PC-9 (cell line): ENCODE measurements at places on chromosomes 3 and 15.

DNA sequence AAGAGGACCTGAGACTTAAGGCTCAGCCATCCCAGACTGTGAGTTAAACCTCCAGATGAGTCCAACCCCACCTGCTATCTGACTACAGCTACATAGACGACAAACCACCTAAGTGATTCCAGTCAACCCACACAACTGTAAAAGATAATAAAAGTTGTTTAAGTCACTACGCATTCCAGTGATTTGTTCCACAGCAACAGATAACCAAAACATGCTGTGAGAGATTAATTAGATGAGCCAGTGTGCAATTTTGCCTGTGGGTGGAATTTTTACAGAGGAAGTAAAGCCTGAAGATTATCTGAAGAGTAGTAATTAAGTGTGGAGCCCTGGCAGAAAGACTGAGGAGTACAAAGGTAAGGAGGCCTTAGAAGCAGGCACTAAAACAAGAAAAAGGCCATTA, 5.4 kb downstream of the BTBD1 start:
- no peak for DNase-seq

GRCh38 chr3:127572186-127572585, 18.3 kb downstream of the TPRA1 start:
- DNase-seq: no peak

DNA sequence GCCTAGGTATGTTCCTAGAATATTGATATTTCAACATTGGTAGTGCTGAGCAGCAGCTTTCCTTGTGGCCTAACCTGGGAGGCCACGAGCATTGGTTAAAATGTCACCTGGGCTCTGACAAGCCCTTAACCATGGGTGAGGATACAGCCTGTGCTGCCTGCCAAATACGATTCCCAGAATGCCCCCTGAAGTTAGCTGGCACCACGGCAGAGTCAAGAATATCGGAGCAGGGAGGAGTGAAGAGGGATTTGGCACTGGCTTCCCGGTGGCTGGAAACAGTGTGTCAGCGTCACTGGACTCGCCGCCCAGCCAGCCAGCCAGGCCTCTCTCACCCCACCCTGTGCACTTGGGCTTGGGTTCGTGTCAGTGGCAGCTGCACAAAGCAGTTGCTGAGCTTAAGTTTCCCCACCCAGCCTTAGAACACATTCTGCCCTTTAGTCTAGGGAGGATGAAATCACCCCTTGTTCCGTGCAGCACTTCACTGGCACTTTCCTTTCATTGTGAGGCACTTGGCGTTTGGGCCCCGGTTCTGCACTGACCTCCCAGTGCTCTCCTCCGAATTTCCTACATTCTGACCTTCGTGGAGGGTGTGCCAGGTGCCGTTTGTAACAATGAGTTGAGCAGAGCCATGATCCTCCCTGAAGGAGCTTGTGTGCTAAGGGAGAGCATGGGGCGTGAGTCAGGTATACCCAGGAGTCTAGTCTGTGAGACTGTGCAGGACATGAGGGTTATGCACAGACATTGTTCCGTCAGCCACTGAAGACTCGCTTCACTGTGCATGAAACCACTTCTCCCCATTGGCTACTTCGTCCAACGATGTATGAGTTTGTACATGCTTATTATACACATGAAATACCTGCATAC, 152.8 kb upstream of the BHLHE40 start:
- DNase-seq: no peak

- no peak for DNase-seq
Observed at GRCh38 chr3:69560818-69561217, 174.9 kb upstream of the FRMD4B start.

DNA sequence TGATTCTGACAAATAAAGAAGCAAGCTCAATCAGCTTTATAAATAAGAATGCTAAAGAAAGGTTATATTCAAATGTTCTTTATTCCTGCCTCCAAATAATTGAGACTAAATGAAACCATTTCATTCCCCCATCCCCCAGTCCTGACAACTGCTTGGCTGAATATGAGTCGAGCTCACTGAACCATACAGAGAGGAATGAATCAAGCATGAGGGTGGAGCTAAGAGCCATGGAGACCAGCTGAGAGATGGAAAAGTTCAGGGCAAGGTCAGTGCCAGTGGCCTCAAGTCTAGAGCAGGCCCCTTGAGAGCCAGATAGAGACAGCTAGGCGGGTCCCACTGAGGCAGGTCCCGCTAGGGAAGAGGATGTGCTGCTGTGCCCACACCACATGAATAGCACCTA, 188.7 kb upstream of the EIF1B start:
- no peak for DNase-seq
